ENCODE measurements at places on chromosomes 16 and 17.
A peak's percentile ranks its signal among the peaks of the same experiment; 100 is the strongest.

- no peak for DNase-seq
Observed at GRCh38 chr16:72427051-72427782, 255.3 kb upstream of the PMFBP1 start.

DNA sequence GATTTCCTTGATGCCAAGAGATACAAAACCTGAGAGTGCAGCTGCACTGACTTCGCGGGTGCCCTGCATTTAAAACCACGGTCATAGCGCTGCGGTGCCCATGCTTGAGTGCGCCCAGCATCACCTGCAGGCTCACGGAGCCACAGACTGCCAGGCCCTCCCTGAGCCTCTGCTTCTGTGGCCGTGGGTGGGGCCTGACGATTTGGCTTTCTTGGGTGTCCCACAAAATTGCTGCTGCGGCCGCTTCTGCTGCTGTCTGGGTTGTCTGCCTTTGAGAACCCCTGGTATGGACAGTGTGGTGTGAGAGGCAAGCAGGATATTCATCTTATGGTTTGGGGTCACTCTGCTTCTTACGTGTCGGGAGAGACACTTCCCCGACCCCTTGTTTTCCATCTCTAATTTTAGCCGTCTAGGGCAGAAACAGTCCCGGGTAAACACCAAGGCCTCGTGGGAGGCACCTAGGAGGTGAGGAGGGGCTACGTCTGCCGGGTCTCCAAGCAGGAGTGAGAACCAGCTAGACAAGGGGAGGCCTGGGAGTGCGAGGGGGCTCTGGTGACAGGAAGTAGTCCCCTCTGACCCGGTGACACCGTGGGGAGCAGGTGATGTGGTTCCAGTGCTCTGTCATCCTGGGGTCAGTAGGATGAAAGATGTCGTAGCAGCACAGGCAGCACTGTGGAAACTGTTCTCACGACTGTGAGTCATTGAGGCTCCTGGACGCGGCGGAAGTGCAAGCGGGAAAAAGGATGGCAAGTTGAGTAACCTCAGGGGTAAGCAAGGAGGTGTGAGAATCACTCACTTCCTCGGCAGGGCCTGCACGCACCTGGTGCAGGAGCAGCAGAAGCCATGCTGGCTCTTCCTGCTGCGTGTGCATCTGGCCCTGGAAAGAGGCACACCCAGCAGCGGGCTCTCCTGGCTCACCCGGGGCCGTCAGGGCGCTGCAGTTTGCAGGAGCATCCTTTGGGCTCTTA is 176.3 kb downstream of the RPTOR start:
- peak; percentile 39 for DNase-seq

DNA sequence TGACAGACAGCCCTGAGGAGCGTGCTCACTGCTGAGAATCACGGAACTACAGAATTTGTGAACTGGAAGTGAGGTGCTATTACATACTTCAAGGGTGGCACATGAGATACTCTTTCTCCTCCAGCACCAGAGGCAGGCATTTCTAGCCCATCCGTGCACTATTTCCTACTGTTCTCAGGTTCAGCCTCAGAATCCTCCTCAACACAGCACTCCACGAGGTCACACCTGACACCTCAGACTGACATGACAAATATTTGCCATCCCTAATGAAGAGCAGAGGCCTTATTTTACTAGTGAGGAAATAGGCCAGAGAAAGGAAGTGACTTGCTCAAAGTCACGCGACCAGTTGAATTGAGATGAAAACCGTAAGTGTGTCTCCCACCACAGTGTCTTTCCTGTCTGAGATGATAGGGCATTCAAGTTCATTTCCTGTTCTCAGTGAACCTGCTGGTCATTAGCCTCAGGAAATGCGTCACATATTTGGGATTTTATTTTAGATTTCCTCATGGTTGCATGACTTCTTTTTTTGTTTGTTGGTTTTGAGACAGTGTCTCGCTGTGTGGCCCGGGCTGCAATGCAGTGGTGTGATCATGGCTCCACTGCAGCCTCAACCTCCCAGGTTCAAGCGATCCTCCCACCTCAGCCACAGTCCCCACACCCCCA is 23.6 kb downstream of the SEZ6 start:
- peak; percentile 3 for DNase-seq

DNA sequence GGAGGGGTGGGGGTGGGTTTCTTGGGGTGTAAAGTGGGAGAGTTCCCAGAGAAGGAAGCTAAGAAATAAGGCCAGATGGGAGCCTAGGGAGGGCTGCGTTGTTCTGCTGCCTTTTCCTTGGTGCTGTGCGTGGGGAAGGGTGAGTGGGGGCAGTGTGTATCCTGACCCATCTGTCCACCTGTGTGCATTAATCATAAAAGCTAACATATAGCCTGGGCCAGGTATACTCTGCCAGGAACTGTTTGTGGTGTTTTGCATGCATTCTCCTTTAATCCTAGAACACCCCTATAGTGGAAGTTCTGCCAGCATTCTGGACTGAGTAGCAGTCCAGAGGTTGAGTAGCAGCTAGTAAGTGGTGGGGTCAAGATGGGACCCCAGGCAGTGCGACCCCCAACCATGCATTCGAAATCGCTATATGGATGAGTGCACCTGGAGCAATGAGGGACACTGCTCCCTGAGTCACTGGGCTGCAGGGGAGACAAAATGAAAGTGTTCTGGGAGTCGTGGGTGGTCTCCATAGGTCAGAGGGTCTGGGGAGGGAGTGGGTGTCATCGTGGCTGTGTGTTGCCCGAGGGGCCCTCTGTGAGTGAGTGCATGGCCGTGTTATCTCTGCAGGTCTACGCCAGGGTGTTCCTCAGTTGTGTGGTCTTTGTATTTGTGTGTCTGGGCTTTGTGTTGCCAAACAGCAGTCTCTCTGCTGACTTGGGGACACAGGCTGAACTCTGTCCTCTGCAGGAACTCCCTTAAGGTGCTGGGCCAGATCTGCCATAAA is 1.3 kb downstream of the ERBB2 start:
- no peak for DNase-seq

- no peak for DNase-seq
Observed at GRCh38 chr16:57055671-57056070, 36.7 kb upstream of the CPNE2 start.

GRCh38 chr16:372302-372983 is 2.1 kb upstream of the MRPL28 start:
- DNase-seq, result no peak

DNA sequence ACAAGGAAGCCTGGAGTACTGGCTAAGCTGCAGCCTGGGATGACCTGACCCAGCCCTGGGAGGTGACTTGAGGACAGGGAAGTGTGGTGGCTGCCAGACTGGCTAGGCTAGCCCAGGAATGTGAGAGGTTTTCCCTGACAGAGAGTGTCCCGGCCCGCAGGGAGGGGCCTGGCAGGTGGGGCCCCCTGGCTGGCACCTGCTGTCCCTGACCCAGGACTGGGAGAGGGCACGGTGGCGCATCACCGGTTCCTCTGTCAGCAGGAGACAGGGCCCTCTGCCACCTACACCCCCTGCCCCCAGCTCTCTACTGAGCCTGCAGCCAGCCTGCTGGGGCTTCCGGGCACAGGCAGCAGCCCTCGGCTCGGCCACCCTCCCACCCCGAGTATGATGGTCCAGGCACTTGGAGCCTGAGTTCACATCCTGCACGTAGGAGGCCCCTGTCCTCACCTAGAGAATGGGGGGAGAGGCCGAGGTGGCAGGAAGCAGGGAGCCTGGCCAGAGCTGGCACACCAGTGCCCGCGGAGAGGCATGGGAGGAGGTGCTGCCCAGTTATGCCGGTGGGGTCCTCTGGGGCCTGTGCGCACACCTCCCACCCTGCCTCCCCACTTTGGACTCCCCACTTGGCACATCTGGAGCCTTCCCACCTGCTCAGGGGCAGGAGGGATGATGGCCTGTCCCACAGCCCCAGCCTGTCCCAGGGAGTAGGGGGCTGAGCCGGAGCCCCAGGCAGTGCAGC is 528 bp downstream of the PRSS27 start:
- DNase-seq, result no peak

Data from stimulated activated CD4-positive, alpha-beta T cell treated with anti-CD3 and anti-CD28 coated beads, TNF-alpha, amount 100 ng/mL, for 1 hour (primary cell).